ENCODE measurements at places on chromosomes 5 and 9.

- no peak for DNase-seq
Measured at GRCh38 chr5:3607541-3608181, 12.0 kb downstream of the IRX1 start.

DNA sequence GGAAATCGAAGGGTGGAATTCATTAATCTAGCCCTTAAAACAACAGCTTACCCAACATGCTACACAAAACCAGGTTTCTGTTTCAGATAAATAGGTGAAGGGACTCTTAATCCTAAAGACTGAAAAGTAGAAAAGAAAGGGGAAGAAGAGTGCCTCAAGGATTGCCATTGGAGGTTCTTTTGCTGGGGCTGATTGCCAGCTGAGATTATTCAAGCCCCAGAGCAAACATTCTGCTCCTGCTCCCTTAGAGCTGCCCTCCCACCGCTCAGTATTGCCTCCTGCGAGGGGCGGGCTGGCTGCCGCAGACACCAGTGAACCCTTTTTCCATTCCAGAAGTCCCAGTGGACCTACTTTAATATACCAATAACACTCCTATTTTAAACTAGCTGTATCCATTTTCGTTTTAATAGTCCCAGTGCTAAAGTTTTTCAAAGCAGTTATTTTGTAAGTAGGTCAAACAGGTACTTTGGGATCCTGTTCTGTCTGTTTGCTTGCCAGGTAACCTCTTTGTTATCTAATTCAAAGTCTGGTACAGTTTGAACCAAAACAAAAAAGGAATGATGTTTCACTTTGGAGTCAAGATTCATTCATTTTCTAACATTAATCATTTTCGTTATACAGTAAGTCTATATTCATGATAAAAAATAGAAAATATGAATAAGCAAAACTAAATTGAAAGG is 38.6 kb downstream of the HMGCS1 start:
- no peak for DNase-seq

GRCh38 chr9:127720031-127720864 is 4.4 kb downstream of the TTC16 start:
- no peak for DNase-seq

DNA sequence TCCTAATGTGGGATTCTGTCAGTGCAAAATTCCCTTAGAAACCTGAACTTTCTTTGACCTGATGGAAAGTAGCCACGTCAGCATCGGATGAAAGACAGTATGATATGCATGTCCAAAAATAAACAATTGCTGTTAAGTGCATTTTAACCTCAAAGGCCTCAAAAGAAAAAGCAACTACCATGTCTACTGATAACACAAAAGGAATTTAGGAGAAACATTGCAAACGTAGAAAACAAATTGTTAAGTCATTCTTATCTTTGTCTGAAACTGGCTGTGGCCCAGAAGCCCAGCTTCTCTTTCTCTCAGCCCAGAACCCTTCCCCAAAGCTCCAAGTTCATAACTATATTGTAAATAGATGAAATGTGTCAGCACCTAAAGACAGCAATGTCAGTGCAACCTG is 11.1 kb upstream of the LHFPL2 start:
- DNase-seq, result no peak

- DNase-seq, result no peak
Measured at GRCh38 chr9:128886211-128886891, 4.4 kb downstream of the LRRC8A start.

GRCh38 chr9:15834541-15834940 is 281.7 kb downstream of the CCDC171 start:
- DNase-seq, result no peak

DNA sequence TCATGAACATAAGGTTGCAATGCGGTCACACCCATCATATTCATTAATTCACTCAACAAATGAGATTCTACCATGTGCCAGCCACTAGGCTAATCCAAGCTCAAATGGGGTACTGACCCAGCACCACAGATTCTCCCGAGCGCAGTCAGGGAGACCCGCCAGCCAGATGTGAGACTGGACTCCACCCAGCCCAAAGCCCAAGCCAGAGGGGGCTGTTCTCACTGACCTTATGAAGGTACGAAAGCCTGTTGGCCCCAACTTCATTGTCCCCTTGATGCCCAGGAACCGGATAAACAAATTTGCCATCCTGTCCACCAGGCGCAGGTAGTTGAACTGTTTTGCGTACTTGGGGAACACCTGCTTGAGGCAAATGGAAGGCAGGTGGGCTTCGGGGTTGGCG is 218.8 kb downstream of the DAB2IP start:
- no peak for DNase-seq

DNA sequence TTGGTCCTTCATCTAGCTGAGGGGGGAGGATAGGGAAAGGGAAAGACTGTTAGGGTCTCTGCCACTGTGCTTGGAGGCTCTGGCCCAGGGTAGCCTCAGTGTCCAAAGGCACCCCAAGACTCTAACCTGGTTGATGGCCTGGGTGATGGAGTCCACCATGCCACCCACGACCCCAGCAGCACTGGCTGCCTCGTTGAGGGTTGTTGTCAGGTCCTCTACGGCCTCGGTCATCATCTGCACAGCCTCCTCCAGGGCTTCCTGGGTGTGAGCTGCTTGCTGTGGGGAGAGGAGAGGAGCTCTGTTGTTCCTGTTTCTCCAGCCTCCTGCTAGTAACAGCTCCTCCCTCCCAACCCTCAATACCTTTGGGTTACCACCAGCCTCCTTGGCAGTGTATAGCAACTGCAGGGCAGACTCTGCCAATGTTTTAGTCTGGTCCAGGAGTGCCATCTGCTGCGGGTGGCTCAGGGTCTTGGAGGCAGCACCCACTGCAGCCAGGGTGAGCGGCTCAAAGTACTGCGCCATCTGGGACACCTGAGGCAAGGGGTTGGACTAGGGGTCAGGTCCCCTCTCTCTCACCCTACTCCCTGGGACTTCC is 16.2 kb upstream of the TPM2 start:
- DNase-seq, result no peak

DNA sequence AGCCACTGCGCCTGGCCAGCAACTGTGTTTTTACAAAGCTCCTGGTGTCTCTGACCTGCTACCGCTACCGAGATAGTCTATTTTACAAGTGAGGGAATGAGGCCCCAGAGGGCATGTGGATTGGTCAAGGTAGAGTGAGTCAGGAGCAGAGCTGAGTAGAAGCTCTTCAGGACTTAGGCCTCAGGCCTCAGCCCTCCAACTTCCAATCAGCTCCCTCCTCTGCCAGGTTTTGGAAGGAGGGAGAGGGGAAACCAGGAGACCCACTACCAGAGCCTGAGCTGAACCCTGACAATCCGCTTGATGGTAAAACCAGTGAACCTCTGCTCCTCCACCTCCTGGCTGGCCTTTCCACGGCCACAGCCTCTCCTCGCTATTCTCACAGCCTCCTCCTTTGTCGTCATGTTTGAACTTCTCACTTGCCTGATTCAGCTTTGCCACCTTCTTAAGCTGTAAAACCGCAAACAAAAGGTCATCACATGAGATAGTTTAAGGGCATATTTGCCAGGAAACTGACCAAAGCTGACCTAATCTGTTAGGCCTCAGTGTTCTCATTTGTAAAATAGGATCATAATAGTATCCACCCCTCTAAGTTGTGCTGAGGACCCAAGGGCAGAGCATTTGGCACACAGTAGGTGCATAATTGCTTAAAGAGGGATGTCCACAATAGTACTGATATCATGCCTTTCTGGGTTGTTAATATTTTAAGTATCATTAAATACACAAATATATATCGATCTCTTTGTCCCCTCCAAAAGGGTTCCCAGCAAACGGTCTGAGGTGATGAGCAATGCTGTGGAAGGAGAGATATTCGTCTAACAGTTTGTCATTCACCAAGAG is 1.7 kb downstream of the TRAF1 start:
- peak; percentile 65 for DNase-seq

GRCh38 chr5:10124287-10124686 is 125.4 kb downstream of the ATPSCKMT start:
- no peak for DNase-seq

Data from activated CD4-positive, alpha-beta T cell treated with anti-CD3 and anti-CD28 coated beads, Interleukin-2, Interleukin-6, amounts not matched to agents 100 ng/mL and 50 ng/mL, durations not matched to agents 16 hours and 8 hours (primary cell).